SK-N-SH treated with all-trans-retinoic acid at 6 μM for 48 hours (cell line): ENCODE measurements at places on chromosomes 4 and X.

DNA sequence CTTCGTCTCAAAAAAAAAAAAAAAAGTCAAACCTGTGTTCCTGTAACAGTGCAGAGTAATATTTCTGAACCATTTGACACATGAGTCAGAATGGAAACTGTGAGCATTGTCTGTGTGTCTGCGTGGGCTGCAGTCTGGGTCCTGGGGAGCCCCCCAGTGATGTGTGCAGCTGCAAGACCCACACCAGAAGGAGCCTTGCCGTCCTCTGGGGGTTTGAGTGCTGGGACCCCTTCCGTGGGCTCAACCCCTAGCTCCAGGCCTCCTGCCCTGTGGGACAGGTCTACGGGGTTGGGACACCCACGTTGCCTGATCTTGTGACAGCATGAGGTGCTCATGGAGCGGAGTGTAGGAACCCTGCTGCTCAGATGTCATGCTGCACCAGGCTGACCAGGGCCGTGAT, 43.7 kb downstream of the DDX3X start:
- ATAC-seq, result no peak

DNA sequence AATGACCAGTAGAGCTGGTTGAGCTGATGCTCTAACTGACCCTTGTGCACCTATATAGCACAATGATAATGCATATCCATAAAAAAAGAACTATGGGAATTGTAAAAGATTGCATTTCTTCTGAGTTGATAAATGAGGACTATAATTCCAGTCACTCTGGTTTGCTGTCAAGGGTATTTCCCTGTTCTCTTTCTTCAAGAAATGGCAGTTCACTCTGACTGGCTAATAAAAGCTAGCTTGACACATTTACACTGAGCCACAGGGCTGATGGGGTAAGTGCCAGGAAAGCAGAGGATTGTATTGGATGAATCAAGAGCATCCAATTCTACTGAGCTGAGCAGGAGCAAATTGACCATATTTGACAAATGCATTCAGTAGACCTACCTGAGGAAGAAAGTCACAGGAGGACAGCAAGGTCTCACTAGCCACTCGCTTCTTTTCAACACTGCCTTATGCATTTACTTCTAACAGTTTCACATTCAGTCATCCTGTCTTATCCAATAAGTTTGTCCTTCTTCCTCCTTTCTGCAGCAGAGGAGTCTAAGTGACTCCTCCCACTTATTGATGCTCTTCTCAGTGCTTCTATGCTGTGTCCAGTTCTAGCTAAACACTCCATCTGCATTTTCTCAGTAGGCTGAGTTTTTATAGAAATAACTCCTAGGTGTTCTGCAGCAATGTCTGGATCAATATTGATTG, 43.0 kb downstream of the RBMX2 start:
- ATAC-seq, result no peak

DNA sequence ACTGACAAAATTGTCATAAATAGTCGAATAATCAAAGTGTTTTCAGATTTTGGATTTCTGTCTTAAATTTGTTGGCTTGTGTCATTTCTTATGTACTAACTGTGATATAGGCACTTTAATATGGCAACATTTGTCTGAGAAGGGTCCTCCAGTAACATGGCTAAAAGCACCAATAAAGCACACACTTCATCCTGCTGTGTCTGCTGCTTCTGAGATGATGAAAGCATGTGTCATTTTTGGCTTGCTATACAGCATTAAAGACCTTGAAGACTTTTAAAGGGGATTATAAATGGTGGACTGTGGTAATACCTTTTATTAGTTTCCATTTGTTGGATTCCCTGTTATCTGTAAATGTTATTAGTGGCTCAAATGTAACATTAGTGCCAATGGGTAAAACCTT, 551.8 kb upstream of the GRID2 start:
- no peak for ATAC-seq

- no peak for ATAC-seq
Measured at GRCh38 chr4:15088394-15089035, 86.2 kb downstream of the CPEB2 start.

GRCh38 chr4:152894673-152895072, 41.5 kb upstream of the FHDC1 start:
- ATAC-seq, result peak; percentile 74

- ATAC-seq, result peak; percentile 94
Measured at GRCh38 chr4:138910914-138911336, 104.7 kb upstream of the NOCT start.

DNA sequence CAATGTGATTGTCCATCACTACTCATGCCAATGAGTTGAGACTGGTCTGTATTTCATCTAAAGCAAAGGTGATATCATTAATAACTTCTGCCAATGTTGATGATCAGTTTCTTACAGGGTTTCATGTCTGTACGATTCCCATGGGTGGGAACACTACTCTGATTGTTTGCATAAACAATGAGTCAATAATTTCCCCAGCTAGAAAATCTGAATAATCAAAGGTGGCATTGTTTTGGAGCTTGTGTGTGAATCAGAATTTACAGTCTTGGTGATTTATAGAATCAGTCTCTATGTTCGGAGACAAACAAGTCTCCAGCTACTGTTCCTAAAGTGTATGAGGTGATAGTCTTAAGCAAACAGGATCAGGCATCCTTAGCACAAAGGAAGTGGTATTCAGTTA, 35.5 kb upstream of the PARM1 start:
- no peak for ATAC-seq

DNA sequence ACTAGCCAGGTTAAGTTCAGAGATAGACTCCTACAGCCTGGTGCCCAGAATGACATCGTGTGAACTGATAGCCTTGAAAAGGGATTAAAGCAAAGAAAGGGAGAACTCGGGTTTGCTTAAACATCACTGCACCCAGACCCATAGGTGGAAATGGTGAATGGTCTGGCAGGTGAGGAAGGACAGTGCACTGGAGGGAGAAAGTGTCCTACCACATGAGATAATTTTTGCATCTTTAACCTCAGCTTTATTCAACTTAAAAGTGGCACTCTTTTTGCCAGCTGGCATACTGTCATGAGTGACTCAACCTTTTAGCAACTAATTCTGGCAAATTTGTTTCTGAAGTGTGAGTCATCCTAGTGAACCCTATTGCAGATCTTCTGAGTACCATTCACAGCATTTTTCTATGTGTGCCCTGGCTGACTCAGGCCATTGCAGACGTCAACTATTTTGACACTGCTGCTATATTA, 53.0 kb upstream of the DAPP1 start:
- peak; percentile 99 for ATAC-seq

- ATAC-seq, result peak; percentile 57
Measured at GRCh38 chrX:30570505-30570904, 7.1 kb downstream of the TASL start.

DNA sequence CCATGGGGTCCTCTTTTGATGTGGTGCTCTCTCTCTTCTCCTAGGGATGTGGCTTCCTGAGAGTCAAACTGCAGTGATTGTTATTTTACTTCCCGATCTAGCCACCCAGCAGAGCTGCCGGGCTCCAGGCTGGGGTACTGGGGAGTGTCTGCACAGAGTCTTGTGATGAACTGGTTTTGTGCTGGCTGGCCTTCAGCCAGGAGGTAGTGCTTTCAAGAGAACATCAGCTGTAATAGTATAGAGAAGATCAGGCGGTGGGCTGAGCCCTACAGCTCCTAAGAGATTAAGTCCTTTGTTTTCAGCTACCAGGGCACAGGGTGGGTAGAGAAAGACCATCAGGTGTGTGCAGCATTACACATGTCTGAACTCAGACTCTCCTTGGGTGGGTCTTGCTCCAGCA, 59.0 kb upstream of the AGTR2 start:
- no peak for ATAC-seq

DNA sequence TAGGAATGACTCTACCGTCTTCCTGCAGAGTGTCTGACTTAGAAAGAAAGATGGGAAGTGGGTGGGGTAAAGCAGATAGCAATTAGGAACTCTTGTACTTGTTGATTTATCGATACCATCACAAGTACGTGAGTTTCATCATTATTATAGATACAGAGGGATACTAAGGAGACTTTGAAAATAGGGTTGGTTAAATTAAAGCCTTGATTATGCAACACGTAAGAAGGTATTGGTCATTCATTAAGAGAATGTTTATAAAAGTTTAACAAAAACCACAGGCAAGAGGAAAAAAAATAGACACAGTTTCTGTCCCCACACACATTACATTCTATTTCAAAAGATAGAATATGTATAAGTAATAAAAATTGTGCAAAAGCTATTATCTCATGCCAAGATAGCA, 65.9 kb upstream of the UGT2B7 start:
- ATAC-seq, result no peak

DNA sequence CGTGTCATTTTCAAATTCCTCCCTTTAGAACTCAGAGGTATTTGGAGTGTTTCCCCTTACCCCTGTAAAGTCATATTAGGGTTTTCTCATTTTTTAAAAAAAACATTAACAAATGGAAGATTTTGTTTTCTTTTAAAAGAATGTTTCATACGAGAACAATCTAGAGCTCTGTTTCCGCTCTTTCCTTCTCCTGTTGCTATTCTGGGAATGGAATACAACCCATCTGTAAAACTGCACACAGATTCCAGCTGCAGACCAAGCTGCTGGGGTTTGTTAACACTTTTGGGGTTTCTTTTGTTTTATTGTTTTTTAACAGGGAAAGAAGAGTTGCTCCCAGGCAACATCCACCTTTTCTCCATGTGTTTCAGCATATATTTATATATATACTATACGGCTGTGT, 61.3 kb downstream of the HCCS start:
- ATAC-seq, result no peak

DNA sequence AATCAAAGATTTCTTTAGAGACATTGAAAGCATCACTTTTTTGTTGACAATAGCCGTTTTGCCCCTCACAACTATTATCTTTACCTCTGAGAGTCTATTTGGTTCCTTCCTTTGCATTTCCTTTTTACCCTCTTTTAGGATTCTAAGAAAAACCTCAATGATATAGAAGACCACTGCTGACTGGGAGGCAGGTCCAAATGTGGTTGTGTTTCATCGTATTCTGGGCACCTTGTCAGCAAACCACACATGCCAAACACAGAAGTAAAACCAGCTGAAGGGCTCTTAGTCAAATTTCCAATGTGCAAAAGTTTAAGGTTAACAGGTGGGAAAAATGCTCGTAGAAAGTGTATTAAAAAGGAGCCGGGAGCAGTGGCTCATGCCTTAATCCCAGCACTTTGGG, 5.1 kb upstream of the PRMT9 start:
- ATAC-seq, result no peak

- ATAC-seq, result no peak
Measured at GRCh38 chr4:114217150-114217817, 237.8 kb upstream of the ARSJ start.

DNA sequence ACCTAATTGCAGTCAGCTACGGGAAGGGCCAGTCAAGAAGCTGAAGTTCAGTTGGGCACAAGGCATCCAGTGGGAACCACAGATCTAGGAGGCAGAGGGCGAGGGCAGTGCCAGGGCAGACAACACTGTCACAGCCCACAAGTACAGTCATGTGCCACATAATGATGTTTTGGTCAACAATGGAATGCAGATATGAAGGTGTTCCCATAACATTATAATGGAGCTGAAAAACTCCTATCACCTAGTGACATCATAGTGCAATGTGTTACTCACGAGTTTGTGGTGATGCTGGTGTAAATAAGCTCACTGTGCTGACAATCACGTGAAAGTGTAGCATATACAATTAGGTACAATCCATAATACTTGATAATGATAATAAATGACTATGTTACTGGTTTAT, 4.5 kb upstream of the TMEM255A start:
- no peak for ATAC-seq

DNA sequence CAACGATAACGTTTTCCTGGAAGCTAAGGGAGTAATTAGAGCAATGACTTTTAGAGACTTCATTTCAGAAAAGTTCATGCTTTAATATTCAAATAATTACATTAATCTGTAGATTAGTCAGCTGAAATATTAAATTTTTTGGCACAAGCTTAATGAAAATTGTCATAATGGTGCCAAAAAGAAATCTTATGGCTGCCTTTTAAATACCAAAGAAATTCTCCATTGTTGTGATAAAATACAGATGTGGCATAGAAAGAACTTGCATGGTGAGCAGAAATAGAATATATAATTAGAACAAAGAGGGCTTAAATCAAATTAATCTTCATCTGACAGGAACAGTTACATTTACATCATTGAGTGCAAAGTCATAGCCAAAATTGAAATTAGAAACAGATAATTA, 263.5 kb downstream of the AFF2 start:
- no peak for ATAC-seq

DNA sequence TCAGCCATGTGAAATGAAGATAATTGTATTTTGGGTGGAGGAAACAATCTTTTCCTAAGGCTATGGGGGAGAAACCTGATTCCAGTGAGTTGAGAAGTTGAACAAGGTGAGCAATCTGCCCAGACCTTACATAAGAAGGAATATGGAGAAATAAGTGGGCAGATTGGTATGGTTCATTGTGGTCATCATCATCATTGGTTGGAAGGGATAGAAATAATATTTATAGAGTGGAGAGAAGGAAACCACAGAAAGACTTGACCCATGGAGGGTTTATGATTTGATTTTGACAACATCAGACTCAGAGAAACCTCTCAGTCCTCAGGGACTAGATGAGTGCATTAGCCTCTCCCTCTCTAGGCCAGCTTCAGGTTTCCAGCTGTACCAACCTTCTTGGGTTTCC, 177.9 kb upstream of the NEIL3 start:
- no peak for ATAC-seq

DNA sequence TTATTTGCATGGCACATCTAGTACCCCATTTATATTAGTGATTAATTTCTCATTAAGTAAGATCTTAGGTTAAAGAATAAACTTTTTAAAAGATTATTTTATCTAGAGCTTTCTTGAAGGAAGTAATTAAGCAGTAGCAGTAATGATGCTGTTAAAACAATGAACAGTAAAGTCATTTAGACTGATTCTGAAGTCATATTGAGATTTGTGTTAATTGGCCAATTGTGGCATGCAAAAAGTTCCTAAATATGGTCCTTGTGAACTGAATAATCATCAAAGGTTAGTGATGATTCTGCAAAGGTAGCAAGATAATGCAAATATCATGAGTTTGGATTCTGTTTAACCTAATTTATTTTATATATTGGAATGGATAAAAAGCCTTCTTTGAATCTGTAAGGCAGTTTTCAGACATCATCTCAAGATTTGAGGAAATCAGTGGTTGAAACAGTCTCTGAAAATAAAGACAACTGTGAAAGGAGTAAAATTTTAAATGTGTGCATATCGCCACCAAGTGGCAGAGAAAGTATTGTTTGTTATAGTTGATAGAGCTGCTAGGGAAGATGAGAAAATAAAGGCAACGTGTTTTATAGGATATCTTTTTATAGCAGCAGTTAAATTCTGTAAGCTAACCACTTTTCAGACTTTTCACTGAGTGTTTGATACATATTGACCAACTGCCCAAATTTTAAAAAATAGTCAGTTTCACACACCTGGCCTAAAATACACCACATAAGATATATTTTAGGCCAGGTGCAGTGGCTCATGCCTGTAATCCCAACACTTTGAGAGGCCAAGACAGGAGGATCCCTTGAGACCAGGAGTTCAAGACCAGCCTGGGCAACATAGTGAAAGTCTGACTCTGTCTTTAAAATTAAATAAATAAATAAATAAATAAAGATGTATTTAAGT, 79.6 kb downstream of the CCKAR start:
- peak; percentile 89 for ATAC-seq

- no peak for ATAC-seq
Measured at GRCh38 chr4:35125995-35126712, 1118.2 kb downstream of the ARAP2 start.
